ENCODE measurements at places on chromosomes 5 and 9.
A peak's percentile ranks its signal among the peaks of the same experiment; 100 is the strongest.

DNA sequence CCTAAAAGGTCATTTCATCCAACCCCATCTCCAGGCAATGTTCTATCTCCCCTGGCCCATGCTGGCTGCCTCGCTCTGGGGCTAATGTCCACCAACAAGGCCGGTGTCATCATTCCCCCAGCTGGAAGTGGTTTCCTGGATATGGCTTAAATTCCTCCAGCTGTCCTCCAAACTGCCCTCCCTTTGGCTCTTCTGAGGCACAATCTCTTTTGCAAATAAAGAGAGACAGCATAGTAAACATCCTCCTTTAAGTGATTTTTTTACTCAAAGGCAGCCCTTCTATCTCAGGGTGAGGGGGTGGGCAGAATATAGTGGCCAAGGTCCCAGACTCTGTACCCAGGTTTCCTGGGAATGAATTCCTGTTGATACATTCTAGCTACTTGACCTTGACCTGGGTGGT is 117.4 kb upstream of the PANK3 start:
- DNase-seq: no peak

- no peak for DNase-seq
Measured at GRCh38 chr5:148394587-148395019, 10.8 kb downstream of the FBXO38 start.

DNA sequence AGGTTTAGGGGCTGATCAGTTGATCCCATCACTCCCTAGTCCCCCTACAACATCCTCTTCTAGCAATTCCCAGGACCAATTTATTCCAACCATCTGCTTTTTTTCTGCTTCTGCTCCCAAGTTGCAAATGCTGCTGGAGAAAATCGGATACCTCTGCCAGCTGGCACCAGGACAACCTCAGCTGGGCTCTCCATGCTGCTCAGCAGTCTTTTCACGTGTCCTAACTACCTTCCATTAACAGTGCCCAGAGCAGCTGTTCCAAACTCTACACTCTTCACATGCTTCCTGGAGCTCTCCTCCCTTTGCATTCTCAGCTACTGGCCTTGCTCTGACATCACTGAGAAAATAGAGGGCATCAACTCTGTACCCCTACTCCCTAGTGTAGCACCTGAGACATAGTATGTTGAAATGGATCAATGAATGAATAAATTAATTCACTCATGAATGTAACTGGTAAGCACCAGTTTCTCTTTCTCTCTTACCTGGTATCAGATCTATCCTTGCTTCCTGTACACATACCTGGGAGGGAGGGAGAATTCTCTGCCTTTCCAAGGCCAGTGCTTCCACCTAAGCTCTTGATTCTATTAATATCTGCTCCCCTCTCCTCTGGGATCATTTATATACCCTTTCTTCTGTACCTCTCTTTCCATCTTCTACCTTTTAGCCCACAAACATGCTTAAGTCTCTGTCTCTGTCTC is 191.0 kb downstream of the RAB3C start:
- DNase-seq: no peak

GRCh38 chr9:7298123-7298522 is 501.5 kb downstream of the DMAC1 start:
- no peak for DNase-seq

DNA sequence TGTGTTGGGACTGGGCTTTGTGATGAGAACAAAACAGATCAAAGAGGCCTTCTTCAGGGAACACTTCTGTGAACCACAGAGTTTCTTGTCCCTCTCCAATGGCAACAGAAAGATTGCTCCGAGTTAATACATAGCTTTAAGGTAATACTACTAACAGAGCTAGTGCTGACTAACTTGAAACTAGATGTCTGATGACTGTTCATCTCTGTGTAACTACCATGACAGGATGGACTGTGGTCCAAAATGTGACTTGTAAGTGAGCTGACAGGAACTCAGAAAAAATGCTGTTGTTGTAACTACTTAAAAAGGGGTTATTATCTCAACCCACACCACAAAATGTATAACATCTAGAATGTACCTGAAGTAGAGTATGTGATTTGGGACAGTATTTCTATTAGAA is 630.2 kb upstream of the DMAC1 start:
- no peak for DNase-seq

- no peak for DNase-seq
Measured at GRCh38 chr9:134548185-134548584, 93.4 kb upstream of the COL5A1 start.

DNA sequence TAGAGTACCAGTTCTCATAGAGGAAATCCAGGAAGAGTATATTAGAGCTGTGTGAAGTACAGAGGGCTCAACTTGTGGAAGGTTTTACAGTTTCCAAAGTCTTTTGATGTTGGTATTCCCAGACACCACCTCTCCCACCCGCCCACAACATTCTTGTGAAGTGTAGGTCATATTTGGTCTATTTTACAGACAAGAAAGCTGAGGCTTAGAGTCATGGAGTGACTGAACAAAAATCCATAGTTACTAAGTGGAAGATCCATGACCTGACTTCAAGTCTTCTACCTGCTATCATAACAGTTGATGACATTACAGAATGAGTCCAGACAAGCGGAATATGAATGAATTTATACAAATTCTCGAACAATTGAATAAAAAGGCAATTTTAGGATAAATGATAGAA is 187.1 kb upstream of the RPS23 start:
- DNase-seq: no peak

GRCh38 chr9:106885451-106885850 is 22.5 kb downstream of the ZNF462 start:
- peak; percentile 84 for DNase-seq

GRCh38 chr5:157502143-157502647 is 42.2 kb downstream of the NIPAL4 start:
- no peak for DNase-seq

GRCh38 chr5:13771011-13771571 is 173.4 kb downstream of the DNAH5 start:
- peak; percentile 51 for DNase-seq

GRCh38 chr5:68409259-68409658 is 193.7 kb downstream of the PIK3R1 start:
- peak; percentile 64 for DNase-seq

DNA sequence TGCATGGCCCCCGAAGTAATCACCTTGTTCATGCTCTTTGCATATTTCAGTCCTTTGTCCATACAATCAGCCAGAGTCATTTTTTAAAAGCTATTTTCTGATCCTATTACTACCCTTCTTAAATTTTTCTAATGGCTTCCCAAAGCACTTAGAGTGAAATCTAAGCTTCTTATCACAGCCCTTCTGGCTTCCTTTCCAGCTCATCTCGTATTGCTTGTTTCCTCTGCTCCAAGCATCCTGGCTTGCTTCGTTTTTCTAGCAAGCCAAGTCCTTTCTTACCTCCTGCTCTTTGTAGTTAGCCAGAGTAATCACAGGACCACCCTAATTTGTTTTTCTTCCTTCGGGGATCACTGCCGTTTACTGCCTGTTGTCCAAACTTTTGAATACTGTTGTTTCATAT is 453.3 kb downstream of the KIF4B start:
- no peak for DNase-seq

GRCh38 chr9:116875576-116875975 is 188.5 kb downstream of the TRIM32 start:
- no peak for DNase-seq

DNA sequence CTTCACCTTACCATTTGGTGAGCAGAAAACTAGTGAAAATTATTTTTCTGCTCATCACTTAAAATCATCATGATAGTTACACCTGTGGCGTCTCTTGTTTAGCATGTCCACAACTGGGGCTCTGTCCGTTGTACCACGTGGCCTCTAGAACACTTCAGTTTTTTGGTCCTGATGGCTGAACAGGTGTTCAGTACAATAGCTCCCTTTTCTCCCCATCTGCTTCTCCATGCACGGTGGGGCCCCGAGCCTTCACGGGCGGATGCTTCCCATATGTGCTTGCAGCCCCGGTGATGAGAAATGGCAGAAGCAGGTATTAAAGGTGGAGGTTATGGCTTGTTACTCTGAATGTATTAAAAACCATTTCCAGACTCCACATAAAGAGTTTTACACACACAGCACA is 304.1 kb downstream of the CWC27 start:
- no peak for DNase-seq

DNA sequence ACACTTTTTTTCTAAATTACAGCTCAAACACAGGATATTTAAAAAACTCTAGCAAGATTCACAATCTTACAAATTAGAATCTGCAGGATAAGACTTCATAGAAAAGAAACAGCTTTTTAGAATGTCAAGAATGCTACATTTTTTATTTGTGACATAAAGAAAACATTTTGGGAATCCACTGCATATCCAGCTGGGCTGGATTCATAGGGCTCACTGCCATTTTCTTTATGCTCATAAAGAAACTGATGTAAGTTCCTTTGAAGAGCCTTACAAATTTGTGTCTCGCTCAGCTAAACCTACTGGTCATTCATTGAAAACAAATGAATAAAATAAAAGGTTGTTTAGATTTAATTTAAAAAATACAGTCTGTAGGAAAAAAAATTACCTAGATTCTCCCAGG is 332.3 kb downstream of the TRPM3 start:
- no peak for DNase-seq

DNA sequence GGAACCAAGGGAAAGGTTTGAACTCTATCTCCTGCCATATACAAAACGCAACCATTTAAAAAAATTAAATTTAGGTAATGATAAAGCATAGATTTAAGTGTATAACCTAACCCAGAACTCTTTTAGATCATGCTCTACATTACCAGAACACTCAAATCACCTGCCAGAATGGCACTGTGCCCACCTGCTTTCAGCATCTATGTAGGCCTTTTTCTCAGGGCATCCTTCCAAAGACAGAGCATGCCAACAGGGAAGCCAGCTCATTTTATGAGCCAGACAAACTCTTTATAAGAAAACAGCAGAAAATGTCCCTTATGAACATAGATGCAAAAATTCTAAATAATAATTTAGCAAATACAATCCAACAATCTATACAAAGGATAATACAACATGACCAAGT is 47.9 kb upstream of the SMAD5 start:
- DNase-seq: no peak

- DNase-seq: peak; percentile 85
Measured at GRCh38 chr5:98483301-98483685, 290.2 kb upstream of the RGMB start.

DNA sequence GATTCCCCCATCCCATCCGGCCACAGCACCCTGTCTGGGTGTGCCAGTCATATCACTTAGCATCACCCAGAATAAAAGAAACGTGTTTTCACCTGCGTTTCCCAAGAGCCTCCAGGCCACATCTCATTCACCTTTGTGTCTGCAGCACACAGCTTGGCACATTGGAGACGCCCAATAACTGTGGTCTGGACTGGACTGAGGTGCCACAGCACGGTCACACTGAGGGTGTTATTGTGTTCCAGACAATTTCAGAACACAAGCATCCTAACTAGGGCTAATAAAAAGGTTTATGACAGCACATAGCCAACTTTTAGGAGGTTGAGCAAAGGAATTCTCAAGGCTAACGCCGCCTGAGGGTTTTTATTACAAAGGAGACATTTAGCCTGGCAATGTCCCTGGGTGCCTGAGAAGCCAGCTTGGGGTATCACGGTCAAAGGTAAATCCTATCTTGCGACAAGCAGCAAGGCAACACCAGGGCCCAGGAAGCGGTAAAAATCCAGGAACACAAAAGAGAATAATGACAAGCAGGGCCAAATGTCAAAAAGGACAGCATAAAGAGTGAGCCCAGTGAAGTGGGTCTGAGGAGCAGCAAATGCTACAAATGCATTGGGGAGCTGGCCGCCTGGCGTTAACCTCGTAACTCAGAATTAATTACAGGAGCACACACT is 3.4 kb downstream of the EPB41L4B start:
- no peak for DNase-seq

DNA sequence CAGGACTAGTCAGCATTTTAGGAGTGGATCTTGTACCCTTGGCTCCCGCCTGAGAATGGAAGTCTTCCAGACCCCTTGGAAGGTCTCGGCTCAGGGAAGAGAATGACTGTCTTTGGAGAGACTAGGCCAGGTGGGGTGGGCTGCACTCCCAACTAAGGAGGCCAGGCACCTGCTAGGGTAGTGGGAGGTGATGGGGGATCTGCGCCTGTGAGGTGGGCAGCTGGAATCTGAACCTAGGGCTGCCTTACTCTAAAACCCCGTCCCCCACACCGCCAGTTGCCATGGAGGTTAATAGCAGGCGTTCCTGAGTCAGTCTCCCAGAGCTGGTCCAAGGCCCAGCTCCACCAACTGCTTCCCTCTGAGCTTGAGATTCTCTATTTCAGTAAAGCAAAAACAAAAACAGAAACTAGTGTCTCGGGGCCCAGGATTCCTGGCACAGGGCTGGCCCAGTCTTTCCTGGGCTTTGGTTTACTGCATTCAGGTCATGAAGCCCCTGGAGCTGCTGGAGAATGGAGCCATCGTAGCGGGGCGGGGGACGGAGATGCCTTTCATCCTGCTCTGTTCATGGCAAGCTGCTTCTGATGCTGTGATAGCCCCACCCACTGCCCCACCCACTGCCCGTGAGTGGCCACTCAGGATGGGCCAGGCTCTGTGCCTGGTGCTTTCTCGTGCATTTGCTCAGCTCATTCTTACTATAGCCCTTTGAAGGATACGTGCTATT is 57.5 kb downstream of the DAB2IP start:
- no peak for DNase-seq

DNA sequence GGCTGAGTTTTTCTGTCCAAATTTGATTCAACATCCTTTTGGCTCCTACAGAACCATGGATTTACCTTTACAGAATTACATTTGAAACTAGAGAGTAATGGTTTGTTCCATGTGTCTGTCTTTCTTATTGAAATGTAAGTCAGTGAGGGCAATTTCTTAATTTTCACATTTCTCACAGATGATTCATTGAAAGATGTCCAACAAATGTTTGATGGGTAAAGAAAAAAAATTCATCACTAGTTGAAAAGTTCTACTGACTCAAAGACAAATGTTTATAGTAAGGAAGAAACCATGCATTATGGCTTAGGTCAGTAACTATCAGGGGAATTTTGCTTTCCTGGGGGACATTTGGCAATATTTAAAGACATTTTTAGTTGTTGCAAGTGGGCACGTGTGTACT is 131.6 kb upstream of the TRPM3 start:
- DNase-seq: no peak

- DNase-seq: no peak
Measured at GRCh38 chr5:42840842-42841567, 29.3 kb upstream of the SELENOP start.

- DNase-seq: no peak
Measured at GRCh38 chr9:85302938-85303756, 438.6 kb downstream of the AGTPBP1 start.
